ENCODE measurements at places on chromosomes 1 and 21.

DNA sequence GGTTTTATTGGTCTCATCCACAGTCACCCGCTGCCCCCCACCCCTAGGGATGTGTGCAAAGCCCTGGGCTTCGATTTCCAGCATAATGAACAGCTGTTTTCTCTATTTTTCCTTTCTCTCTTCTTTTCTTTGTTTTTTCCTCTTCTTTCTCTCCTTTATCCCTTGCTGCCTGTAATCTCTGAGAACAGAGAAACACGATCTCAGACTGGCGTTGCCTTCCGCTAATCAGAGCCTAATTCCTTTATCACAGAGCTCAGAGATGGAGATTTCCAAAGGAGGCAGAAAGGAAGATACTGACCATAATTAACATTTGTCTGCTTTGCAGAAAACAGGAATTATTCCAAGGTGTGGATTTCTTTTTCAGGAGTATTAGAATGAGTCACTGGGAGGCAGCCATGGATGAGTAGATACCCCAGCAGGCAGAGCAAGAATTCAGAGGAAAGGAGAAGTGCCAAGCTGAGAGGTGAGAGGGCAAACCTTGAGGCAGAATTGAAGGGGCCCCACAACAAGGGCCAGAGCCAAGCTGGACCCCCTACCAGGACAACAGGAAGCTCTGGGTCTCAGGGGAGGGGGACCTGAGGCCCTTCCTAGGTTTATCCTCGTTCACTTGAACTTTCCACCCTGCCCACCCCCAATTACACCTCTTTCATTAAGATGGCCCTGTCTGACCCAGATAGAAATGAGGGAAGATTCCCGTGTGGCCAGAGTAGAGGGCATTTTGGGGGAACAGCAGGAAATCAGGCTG lies 33.3 kb downstream of the MATN1 start:
- no peak for DNase-seq

GRCh38 chr1:59194621-59195020 lies 102.3 kb upstream of the FGGY start:
- no peak for DNase-seq

GRCh38 chr1:42963378-42964043 lies 4.8 kb upstream of the SLC2A1 start:
- DNase-seq: no peak

DNA sequence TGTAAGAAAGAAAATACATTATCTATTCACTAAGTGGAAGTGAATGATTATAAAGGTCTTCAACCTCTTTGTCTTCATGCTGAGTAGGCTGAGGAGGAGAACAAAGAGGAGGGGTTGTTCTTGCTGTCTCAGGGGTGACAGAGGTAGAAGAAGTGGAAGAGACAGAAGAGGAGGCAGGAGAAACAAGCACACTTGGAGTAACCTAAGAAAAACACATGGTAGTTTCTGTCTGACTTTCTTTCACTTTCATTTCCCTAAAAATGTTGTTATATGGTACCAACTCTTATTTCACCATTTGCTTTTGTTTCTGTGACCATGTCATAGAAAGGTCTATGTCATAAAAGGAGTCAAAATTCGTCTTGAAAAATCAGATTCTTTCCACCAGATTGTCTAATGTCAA lies 696.6 kb upstream of the BRINP3 start:
- DNase-seq: no peak

- no peak for DNase-seq
Measured at GRCh38 chr1:16915627-16915973, 6.1 kb upstream of the CROCC start.

- no peak for DNase-seq
Measured at GRCh38 chr1:118159569-118159968, 25.5 kb downstream of the SPAG17 start.

DNA sequence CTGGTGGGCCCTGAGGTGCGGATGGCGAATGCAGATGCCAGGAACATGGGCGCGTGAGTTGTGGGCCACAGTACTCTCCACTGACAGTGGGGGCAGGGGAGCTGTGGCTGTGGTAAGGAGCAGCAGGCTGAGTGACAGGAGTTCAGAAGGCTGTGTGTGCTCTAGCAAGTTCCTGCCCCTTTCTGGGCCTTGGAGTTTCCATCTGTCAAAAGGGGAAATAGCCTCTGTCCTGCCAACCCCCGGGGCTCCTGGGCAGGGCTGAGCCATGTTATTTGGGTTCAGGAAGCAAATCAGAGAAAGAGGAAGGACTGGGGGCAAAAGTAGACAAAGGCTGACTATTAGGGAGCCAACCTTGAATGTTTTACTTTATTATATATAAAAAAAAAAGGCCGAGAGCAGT lies 19.5 kb upstream of the MFN2 start:
- DNase-seq: no peak

- no peak for DNase-seq
Measured at GRCh38 chr1:202569393-202570322, 140.6 kb downstream of the SYT2 start.

DNA sequence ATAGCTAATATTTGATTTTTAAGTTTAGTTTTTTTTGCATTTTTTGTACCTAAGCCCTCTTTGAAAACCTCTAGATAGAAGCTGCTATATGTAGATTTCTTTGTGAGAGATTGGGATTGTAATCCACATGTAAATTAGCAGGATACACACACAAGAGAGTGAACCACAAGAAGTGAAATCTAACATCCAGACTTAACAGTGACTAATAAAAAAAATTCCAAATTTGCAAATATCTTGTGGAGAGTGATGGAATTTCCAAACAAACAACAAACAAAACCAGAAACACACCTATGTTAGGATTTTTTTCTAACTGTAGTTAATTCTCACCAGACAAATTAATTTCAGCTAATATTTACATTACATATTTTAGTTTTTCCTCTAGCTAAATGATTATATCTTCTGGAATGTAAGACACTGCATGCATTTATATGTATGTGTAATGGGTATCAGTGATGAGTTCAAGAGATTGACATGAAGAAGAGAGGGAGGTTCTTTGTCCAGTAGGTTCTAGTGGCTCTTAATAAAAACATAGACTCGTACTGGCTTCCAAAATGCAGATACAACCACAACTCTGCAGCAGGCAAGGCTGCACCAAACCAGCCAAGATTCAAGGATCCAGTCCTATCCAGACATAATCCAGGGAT lies 12.8 kb downstream of the CLDN17 start:
- no peak for DNase-seq

- DNase-seq: no peak
Measured at GRCh38 chr1:215720126-215720525, 153.0 kb downstream of the KCTD3 start.

GRCh38 chr1:112638110-112638428 lies 18.4 kb downstream of the CAPZA1 start:
- no peak for DNase-seq

- no peak for DNase-seq
Measured at GRCh38 chr1:162137179-162137960, 67.9 kb downstream of the NOS1AP start.

DNA sequence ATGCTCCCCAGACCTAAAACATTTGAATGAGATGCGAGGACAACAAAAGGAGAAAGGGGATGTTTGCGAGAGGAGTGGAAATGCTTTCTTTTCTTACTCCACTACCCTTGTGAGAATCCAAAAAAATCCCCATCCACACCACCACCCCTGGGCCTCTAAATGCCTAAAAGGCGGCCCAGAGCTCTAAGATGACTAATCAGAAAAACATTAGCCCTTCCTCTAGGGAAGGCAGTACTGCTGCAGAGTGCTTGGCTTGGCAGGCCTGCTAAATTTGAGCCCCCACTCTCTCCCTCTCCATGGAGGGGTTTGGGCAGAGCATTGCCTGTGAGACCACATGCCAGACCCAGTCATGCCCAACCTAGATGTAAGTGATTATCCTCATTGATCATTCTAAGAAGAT lies 347.9 kb downstream of the USH2A start:
- no peak for DNase-seq

DNA sequence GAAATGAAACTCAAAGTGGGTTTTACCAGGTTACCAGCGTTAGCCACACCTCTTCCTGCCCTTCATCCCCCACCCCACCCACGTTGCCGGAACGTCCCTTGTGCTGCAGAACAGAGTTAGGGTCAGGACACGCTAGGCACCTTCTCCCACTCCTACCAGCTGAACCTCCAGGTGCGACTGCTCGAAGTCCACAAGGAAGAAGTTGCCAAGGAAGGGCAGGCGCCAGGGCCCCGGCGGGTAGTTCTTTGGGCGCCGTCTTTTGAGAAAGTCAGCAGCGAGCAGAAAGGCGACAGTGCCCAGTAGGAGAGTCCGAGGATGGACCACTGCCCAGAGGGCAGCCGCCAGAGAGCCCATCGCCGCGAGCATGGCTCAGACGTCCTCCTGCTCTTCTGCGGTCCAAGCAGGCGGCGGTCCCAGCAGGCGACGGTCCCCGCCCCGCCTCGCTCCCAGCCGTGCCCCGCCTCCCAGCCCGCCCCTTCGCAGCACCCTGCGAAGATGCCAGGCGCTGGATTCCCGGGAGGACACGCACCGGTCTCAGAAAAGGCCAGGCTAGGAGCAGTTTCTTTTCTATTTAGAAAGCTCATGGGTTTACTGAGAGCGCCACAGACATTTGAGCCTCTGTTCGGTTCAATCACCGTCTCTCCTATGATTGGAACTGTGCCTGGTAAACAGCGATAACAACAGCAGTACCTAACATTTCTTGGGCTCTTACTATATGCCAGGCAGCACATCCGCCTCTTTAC lies at the start of gene CYP2J2:
CYP2J2 (minus strand) TSS at position 393 of the 743 bp plus-strand sequence; CDS start at position 366, 27 bp downstream.
- no peak for DNase-seq

DNA sequence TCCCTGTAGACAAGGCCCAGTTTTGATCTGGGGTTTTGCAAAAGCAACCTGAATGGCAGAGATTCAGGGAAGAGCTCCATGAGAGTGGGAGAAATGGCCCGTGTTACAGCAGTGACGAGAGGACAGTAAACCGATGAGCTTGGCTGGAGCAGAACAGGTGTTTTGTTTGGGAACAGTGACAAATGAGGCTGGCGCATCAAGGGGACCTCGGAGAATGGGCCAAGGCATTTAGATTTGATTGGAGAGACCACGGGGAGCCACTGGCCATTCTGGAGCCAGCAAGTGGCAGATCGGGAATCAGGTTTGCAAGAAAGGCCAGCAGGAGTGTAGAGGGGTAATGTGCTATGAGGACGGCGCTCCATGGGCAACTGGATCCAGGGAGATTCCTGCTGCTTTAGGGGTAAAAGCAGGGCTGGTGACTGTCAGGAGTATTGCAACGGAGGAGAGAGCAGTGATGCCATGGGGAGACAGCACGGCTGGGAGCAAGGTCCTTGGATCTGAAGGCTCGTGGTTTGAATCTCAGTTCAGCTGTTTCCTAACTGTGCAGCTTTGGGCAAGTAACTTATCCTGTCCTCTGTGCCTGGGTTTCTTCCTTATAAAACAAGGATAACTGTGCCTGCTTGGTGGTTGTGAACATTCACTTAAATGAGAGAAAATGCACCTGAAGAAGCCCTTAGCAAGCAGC lies 9.9 kb upstream of the KLHDC7A start:
- DNase-seq: no peak

DNA sequence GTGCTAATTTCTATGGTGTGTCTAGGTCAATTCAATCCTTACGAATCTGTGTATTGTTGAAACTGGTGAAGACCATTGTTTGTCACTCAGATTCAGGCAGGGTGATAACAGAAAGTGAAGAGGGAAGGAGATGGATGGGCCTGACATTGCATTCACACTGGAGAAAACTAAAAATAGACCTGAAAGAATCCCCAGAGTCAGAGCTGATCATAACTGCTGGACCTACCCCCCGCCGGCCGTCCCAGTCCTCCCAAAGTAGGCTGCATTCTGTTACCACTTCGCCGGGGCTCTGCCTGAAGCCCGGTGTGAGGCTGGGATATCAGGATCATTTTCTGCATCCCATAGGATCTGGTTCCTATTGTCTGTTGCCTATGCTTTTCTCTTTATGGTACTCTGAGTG lies 121.1 kb downstream of the NUF2 start:
- DNase-seq: no peak

- DNase-seq: peak; percentile 17
Measured at GRCh38 chr1:53754484-53755312, 15.7 kb upstream of the GLIS1 start.

DNA sequence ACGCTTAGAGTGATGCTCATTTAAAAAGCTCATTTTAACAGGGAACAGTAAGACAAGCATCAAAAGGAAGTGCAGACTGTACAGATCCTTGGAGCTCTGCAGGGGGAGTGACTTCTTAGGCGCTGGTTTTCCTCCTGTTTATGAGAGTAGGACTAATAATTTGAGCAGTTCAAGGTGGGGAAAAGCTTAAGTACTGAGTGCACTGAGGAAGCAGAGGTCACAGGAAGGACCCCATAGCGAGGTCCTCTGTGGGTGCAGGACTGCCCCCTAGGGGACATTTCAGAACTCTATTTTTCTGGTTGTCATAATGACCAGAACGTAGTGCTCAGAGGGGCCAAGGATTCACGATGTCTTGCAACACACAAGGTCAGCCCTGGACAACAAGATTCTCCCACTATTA lies 112.1 kb downstream of the HLCS start:
- DNase-seq: peak; percentile 14

- no peak for DNase-seq
Measured at GRCh38 chr1:91781901-91782622, 103.9 kb downstream of the TGFBR3 start.

GRCh38 chr21:37273911-37274690 lies 7.0 kb upstream of the VPS26C start:
- no peak for DNase-seq

DNA sequence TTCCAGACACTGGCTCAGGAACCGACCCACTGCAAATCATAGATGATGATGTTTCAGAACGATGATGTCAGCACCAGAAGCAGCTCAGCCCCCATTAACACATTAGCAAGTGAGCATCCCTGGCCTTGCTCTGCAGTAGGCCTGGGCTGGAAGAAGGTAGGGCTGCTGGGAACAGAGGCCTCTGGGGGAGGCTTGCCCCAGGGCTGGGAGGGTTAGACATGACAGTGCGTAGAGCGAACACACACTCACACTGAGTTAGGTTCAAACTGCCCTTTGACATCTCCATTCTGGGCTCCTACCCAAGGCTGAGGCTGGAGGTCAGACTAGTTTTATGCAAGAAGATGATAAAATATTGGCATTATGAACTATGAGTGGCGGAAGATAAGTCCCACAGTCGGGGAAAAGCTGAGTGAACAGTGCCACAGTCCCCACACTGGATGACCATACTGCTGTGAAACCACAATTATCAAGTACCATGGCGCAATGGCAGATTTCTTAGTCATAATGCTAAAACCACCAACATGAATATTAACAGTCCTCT lies 91.1 kb downstream of the DMRTB1 start:
- no peak for DNase-seq

DNA sequence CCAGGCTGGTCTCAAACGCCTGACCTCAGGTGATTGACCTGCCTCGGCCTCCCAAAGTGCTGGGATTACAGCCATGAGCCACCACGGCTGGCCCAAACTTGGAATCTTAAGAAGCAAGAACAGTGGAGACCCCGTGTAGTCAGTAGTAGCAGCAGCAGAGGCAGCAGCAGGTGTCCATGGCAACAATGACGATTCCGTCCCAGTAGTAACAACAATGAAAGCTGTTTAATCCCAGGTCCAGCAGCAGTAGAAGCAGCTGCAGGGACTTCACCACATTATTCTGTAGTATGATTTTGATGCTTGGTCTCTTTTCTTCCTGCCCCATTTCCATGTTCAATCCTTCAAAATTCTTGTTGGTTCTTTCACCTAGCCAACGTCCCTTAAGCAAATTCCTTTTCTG lies 69.6 kb upstream of the KCTD3 start:
- no peak for DNase-seq

- DNase-seq: no peak
Measured at GRCh38 chr1:51238034-51238403, 1.9 kb downstream of the RNF11 start.

Data from HL-60 (cell line).